Frontal cortex (tissue), 4 donors: ENCODE measurements at places on chromosomes 4 and X. TPM values are rescaled to one million over a fixed set of nuclear protein-coding genes. Genes with fewer than 3 reads are reported as not detected.
A peak's percentile ranks its signal among the peaks of the same experiment; 100 is the strongest.

Gene MBNL3
- 2.0 TPM for total RNA-seq

Gene IQCM
- not detected for total RNA-seq

Gene XG
- total RNA-seq, result not detected

Gene SUPT20HL2
- not detected for total RNA-seq

DNA sequence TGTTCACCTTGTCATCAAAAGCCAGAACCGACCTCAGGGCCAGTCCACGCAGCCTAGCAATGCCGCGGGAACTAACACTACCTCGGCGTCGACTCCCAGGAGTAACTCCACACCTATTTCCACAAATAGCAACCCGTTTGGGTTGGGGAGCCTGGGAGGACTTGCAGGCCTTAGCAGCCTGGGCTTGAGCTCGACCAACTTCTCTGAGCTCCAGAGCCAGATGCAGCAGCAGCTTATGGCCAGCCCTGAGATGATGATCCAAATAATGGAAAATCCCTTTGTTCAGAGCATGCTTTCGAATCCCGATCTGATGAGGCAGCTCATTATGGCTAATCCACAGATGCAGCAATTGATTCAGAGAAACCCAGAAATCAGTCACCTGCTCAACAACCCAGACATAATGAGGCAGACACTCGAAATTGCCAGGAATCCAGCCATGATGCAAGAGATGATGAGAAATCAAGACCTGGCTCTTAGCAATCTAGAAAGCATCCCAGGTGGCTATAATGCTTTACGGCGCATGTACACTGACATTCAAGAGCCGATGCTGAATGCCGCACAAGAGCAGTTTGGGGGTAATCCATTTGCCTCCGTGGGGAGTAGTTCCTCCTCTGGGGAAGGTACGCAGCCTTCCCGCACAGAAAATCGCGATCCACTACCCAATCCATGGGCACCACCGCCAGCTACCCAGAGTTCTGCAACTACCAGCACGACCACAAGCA is 898 bp downstream of the UBQLN2 start:
- DNase-seq, result no peak

- DNase-seq, result peak; percentile 56
Observed at GRCh38 chr4:76306882-76307659, 538 bp downstream of the STBD1 start.

DNA sequence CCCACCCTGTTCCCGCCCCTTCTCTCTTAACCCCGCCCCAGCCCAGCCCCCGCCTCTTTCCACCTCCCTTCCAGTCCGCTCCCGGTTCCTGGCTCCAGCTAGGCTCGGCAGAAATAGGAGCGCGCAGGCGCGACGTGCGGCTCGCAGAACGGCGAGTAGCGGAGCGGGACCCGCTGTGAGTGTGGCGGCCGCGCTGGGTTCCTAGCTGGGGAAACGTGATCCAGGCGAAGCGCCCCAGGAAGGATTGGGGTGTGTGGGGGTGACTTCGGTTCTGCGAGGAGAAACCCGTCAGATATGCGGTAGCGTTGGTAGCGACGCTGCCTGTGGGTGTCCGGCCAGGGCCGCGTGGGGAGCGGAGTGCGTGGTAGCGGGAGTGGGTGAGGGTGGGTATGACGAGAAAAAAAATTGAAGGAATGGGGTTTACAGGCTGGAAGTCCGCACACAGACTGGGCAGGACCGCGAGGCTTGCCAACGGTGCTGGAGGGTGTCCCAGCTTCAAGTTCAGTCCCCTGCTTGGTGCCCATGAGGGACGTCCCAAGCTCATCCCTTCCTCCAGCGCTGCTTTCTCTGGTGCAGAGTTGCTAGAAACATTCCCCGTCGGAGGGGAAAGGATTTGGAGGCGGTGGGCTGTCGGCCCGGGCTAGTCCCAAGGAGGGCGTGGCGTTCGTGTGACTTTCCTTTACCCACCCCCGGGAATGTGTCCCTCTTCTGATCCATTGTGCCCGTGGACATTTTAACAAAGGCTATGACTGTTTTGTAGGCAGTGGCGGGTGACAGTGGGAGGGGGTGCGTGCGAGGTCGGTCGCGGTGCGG is at the start of gene PRRG1:
PRRG1 (plus strand) TSS at position 144 of the 813 bp plus-strand sequence. CDS start 56,886 bp downstream, outside the sequence.
- DNase-seq, result peak; percentile 48

- DNase-seq, result no peak
Observed at GRCh38 chr4:120055162-120055561, 11.5 kb downstream of the MAD2L1 start.

- DNase-seq, result no peak
Observed at GRCh38 chrX:57925806-57926205, 15.5 kb upstream of the ZXDA start.

DNA sequence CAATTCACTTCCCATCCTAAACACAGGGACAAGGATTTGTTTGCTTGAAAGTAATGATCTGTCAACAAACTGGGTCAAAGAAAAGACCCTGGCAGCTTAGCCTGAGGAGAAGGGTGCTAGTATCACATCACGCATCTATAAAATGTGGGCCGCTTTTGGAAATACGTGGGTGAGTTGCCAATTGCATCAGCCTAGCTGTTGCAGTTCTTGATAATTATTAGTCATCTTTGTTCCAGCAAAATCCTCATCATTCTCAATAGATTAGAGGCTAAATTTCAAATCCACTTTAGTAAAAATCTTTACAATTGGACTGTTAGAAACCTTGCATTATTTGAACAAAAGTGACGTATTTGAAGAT is 33.6 kb upstream of the TAPT1 start:
- DNase-seq, result no peak

DNA sequence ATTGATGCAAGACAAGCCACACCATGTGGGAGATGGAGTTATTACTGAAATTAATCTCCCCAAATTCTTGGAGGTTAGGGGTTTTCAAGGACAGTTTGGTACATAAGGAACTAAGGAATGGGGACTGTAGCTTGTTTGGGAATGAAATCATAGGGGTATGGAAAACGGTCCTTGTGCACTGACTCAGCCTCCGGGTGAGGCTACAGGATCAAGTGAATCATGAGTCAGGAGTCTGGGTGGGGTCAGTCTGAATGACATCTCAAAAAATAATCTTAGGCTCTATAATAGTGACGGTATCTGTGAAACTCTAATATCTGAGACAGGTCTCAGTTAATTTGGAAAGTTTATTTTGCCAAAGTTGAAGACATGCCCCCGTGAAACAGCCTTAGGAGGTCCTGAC is 128.5 kb upstream of the CYSLTR1 start:
- DNase-seq, result no peak

GRCh38 chr4:53348046-53348445 is 17.8 kb downstream of the SCFD2 start:
- DNase-seq, result no peak

GRCh38 chrX:154902408-154902807 is 16.3 kb downstream of the F8A1 start:
- no peak for DNase-seq

DNA sequence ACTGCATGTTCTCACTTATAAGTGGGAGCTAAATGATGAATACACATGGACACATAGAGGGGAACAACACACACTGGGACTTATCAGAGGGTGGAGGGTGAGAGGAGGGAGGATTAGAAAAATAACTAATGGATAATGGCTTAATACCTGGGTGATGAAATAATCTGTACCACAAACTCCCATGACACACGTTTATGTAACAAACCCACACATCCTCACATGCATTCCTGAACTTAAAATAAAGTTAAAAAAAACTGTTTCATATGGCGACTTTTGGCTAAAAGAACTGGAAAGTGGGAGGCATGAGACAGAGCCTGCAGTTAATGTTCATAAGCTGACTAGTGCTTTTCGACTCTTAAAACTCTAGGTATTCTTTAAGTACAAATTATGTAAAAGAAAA is 98.9 kb upstream of the NPFFR2 start:
- DNase-seq, result no peak
